ENCODE measurements at places on chromosomes 3 and 15. TPM values are rescaled to one million over a fixed set of nuclear protein-coding genes. Genes with fewer than 3 reads are reported as not detected.

Gene TMEM44
- 16.7 TPM for total RNA-seq

Gene DUOX1
- total RNA-seq, result not detected

Gene BFSP2
- not detected for total RNA-seq

Gene CLRN1
- not detected for total RNA-seq

Gene ARL8B
- total RNA-seq, result 89.0 TPM

Gene POLR2M
- 285 TPM for total RNA-seq

Gene APOD
- 2.9 TPM for total RNA-seq

Gene DPPA2
- not detected for total RNA-seq

Gene PLA1A
- total RNA-seq, result 1.1 TPM

Gene ZNF620
- total RNA-seq, result 0.99 TPM

Gene CDC25A
- 0.90 TPM for total RNA-seq
